ENCODE measurements at places on chromosomes 1 and 21.
A peak's percentile ranks its signal among the peaks of the same experiment; 100 is the strongest.

- DNase-seq = no peak
Measured at GRCh38 chr1:28954126-28954726, 39.9 kb downstream of the EPB41 start.

DNA sequence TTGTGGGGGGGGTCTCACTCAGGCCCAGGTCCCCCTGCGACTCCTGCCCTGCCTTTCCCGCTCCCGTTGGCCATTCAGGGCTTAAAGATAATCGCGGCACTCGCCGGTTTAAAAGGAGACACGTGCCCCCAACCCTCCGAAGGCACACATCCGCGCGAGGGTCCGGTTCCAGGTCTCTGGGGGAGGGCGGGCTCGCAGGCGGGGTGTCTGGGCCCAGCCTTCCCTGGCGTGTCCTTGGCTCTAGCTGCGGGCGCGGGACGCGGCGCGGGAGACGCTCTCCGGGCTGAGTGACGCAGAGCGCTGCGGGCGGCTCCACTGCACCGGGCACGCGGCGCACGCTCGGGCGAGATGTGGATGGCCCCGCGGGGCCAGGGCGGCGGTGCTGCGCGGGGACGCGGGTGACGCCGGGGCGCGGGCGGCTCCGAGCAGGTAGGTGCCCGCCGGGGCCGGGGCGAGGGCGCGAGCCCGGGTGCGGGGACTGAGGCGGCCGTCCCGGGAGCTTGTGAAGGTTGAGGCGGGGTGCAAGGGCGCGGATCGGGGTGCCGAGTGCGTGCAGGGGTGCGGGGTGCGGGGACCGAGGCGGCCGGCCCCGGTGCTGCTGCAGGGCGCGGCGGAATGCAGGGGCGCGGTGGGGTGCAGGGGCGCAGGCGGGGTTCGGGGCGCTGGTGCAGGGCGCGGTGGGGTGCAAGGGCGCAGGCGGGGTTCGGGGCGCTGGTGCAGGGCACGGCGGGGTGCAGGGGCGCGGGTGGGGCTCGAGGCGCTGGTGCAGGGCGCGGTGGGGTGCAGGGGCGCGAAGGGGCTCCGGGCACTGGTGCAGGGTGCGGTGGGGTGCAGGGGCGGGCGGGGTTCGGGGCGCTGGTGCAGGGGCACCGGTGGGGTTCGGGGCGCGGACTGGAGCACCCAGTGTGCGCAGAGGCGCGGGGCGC lies 3.3 kb upstream of the TRPM2 start:
- no peak for DNase-seq

- DNase-seq = no peak
Measured at GRCh38 chr1:7554385-7555235, 216.5 kb upstream of the VAMP3 start.

- no peak for DNase-seq
Measured at GRCh38 chr1:43137445-43138052, 34.5 kb downstream of the EBNA1BP2 start.

DNA sequence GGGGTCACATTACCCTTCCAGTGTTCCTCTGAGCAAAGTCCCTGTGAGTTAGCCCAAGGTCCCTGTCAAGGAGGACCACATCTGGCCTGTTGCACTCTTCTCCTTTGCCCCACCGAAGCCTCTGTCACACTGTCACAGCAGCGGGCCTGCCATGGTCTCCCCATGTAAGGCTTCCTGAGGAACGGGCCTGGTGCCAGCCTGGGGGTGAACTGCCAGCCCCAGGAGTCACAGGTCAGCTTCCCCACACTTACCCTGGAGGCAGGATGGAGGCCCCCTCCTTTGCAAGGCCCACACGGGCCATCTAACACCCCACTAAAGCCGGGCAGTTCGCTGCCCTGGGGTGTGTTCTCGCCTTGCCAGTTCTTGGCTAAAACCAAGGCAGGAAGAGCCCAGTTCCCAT lies 14.1 kb downstream of the TNFRSF1B start:
- DNase-seq = no peak

GRCh38 chr1:43531906-43532584 lies 1.4 kb downstream of the PTPRF start:
- no peak for DNase-seq

GRCh38 chr1:46194641-46195193 lies 3.5 kb downstream of the POMGNT1 start:
- no peak for DNase-seq

GRCh38 chr1:217333939-217334338 lies 297.0 kb downstream of the GPATCH2 start:
- no peak for DNase-seq

DNA sequence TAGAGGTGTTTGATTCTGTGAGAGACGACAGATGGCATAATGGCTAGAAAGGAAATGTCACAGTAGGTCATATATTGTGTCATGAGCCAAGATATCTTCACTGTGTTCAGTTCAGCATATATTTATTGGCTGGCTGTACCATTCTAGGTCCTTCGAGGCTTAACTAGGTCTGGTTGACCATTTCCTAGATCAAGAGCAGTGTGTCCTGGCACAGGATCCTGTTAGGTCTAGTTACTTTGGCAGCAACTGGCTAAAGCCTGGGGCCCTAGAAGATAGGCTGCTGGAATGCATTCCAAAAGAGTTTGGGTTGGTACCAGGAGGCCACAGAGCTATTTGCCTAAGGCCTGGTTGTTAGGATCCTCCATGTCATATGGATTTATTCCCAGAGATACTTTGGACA lies 20.9 kb downstream of the ZBTB40 start:
- DNase-seq = peak; percentile 23

DNA sequence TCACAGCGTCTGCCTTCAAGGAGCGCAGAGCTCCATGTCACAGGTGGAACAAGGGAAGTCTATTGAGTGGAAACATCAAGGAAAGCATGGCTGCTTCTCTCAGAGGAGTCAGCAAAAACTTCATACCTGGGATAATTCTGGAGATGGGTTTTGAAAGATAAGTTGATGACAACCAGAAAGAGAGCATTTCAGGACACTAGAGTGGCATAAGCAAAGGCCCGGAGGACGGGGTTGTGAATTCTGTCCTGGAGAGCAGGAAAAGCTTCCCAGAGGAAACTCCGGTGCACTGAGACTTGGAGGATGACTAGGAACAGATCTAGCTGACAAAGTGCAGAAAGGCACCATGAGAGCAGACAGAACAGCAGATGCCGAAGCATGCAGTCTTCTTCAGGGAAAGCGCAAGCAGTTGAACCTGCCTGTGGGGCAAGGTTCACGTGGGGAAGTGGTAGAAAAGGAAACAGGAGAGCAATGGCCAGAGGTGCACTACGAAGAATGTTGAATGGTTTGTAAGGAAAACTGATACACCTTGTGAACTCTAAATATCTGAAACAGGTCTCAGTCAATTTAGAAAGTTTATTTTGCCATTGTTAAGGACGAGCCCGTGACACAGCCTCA lies 222.9 kb downstream of the PLPP3 start:
- no peak for DNase-seq

DNA sequence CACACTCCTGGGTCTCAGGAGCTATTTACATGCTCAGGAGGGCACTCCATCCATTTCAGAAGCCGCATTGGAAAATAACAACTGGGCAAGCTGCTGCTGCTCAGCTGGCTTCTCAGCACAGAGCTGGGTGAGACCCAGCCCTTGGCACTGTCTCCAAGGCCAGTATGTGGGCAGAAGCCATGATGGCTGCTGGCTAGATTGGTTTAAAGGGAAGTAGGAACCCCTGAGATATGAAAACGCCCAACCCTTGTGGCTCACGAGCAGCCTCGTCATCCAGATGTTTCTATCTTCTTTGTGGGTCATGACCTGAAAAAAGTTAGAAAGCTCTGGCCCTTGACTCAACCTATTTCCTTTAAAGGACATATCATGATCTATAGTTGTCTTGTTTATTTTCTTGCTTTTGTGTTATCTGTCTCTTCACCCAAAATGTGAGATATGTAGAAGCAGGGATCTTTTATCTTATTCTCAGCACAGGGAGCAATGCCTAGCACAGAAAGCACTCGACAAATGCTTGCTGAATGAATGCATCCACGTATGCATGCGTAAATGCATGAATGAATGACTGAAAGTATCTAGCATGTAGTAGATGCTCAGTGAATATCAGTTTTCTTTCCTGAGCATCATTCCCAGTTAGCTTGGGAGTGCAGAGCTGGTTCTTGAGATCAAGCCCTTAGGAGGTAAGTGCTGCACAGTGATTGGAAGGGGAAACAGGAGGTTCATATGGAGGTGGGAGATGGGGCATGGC lies 11.6 kb downstream of the MYBPH start:
- no peak for DNase-seq

DNA sequence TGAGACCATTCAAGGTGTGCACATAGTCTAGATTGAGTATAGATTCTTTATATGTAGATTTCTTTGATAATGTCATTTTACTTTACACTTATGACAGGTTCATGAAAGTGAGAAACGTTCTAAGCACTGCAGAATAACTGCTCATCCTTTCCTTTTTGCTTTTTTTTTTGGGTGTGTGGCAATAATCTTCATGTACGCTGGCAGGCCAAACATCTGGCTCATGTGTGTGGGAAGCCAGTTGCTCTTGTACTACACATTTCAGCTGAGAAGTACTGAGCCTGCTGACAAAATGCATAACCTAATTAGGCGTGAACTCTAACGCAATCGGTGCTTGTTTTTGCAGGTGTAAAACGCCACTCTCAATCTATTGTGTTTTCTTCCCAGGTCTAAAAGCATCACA lies 350.8 kb upstream of the KAZN start:
- DNase-seq = no peak

DNA sequence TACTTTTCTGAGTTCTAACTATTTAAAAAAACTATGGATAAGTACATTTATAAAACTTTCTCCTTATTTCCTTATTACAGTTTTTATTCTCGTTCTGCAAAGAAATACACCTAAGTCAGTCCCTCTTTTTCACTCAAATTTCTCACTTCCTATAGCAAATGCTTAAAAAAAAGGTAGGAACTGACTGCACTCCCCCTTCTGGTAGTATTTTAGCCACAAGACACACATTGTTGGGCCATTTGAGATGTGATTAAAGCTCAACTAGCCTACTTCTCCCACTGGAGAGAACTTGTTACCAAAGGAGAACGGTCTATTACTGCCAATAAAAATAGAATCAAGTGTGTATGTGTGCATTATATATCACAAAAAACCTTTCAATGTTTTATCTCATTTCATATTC lies 521.9 kb upstream of the PRMT6 start:
- no peak for DNase-seq

GRCh38 chr1:42801832-42802473 lies 15.0 kb upstream of the ERMAP start:
- DNase-seq = peak; percentile 8

GRCh38 chr1:101006553-101006952 lies 19.0 kb downstream of the DPH5 start:
- no peak for DNase-seq

DNA sequence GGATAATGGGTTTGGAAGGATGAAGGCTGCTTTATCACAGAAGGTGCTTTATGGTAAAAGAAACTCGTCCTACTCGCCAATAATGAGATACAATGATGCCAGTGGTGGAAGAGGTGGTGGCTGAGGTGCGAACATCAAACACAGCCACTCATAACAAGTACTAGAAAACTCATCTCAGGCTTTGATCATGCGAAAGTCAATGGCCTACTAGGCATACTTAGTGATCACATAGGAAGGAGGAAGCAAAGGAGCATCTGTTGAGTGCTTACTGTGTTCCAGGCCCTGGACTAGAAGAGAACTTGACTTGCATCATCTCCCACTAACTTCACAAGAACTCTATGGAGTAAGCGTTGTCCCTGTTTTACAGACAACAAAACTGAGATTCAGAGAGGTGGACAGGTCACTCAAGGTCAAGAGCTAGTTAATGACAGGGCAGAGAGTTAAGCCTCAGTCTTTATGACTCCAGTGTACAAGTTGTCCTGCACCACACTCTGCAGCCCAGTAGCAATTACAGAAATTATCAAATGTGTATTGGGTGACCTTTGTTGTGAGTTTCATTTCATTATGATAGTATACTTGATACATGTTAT lies 33.6 kb downstream of the RUNX1 start:
- DNase-seq = no peak

GRCh38 chr1:219812491-219813203 lies 115.7 kb downstream of the SLC30A10 start:
- peak; percentile 40 for DNase-seq

- no peak for DNase-seq
Measured at GRCh38 chr1:114118351-114118990, 35.2 kb downstream of the SYT6 start.

DNA sequence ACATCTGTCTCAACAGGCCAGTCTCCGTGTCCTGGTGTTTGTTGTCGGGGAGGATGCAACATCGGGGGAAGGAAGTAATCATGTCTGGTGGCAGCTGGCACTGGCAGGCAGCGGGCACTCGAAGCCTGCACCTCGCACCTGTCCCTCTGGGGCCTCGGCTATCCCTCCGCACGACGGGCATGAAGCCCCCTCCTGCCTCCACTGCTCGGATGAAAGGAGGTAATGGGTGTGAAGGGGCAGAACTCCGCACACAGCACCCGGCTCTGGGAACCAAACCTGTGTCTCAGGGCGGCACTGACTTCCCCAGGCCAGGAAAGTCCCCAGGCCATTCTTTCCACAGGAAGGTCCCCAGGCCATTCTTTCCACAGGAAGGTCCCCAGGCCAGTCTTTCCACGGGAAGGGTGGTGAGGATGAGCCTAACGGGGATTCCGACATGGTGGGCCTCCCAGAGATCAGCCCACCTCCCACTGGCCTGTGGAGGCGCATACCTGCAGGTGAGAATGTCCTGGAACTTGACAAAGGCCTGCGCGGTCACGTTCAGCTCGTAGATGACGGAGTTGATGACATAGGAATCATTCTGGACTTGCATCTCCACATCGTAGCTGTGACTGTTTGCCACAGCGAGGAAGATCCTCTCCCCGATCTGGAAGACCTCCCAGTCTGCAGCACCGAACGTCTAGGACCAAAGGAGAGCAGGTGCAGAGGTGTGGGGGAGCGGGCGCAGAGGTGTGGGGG lies 31.1 kb downstream of the KRTAP10-1 start:
- DNase-seq = no peak

DNA sequence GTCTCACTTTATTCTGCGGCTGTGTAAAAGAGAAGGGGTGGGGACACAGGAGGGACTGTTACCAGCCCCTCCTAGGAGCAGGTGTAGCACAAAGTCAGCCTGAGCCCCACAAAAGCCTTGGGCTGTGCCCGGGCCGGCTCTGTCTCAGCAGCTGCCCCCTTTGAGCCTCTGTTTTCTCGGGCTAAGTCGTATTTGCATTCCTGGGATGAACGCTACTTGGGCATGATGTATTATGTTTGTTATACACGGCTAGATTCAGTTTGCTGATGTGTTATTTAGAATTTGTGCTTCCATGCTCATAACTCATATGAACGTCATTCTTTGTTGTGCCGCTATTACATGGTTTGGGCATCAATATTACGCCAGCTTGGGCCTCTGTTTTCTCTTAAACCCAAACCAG lies 47.8 kb downstream of the KCNN3 start:
- DNase-seq = no peak

DNA sequence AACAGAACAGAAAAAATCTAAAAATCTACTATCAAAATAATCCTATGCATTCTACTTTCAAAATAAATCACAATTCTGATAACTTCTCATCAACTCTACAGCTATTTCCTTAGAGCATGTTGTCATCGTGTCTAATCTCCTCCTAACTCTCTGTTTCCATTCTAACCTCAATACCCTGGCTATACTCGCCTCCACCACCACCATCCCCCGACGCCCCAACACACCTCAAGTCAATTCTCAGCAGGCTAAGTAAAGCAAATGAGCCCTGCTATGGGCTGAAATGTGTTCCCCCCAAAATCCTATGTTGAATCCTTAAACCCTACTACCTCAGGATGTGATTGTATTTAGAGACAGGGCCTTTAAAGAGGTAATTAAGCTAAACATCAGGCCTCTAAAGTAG lies 34.6 kb downstream of the NRDC start:
- no peak for DNase-seq

GRCh38 chr1:75293270-75293669 lies 159.1 kb downstream of the LHX8 start:
- no peak for DNase-seq

GRCh38 chr1:56329970-56330369 lies 249.4 kb downstream of the PLPP3 start:
- no peak for DNase-seq
